ENCODE measurements at places on chromosomes 1 and 21. TPM values are rescaled to one million over a fixed set of nuclear protein-coding genes. Genes with fewer than 3 reads are reported as not detected.
A peak's percentile ranks its signal among the peaks of the same experiment; 100 is the strongest.

DNA sequence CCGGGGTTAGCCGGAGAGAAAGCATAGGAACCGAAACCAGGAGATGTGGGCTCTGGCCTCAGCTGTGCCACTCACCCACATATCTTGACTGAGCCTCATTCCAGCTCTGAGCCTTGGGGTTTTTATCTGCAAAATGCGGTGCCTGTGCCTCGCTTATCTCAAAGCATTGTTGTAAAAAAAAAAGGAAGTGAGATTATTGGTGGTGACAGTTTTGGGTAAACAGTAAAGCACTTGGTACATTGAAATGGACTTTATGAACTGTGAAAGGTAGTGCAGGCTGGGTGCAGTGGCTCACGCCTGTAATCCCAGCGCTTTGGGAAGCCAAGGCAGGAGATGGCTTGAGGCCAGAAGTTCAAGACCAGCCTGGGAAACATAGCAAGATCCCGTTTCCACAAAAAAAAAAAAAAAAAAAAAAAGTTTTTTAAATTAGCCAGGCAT lies 3.8 kb downstream of the PTAFR start:
- H3K4me3 ChIP-seq: peak overlapping the region; percentile 47
- peak; percentile 85 for DNase-seq
- peaks cover 54% of the 10 kb centered on the region for H3K27me3 ChIP-seq
- H3K36me3 ChIP-seq: no peaks in the 10 kb centered on the region

- peaks cover 6% of the 10 kb centered on the region for H3K27me3 ChIP-seq
- no peak overlapping the region for H3K4me3 ChIP-seq
- no peaks in the 10 kb centered on the region for H3K36me3 ChIP-seq
Observed at GRCh38 chr1:182139496-182139895, 78.0 kb upstream of the ZNF648 start.

- H3K36me3 ChIP-seq: peaks cover 32% of the 10 kb centered on the region
- no peaks in the 10 kb centered on the region for H3K27me3 ChIP-seq
Observed at GRCh38 chr1:35555601-35556477, 1.4 kb downstream of the KIAA0319L start.

- DNase-seq: peak; percentile 81
- peak overlapping the region; percentile 95 for H3K4me3 ChIP-seq
- H3K4me1 ChIP-seq: peaks cover 39% of the 10 kb centered on the region
- peaks cover 1% of the 10 kb centered on the region for H3K27me3 ChIP-seq
Observed at GRCh38 chr1:150009604-150010392, 728 bp downstream of the OTUD7B start.

GRCh38 chr1:164622068-164622845 lies 63.3 kb downstream of the PBX1 start:
- no peak overlapping the region for H3K27ac ChIP-seq
- no peaks in the 10 kb centered on the region for H3K36me3 ChIP-seq

GRCh38 chr1:186002406-186002805 lies 268.2 kb downstream of the HMCN1 start:
- no peak overlapping the region for H3K4me3 ChIP-seq
- no peaks in the 10 kb centered on the region for H3K36me3 ChIP-seq
- no peaks in the 10 kb centered on the region for H3K4me1 ChIP-seq
- no peak for DNase-seq

GRCh38 chr1:99685516-99686180 lies 39.7 kb downstream of the PALMD start:
- peaks cover 8% of the 10 kb centered on the region for H3K27me3 ChIP-seq
- peak; percentile 77 for DNase-seq

DNA sequence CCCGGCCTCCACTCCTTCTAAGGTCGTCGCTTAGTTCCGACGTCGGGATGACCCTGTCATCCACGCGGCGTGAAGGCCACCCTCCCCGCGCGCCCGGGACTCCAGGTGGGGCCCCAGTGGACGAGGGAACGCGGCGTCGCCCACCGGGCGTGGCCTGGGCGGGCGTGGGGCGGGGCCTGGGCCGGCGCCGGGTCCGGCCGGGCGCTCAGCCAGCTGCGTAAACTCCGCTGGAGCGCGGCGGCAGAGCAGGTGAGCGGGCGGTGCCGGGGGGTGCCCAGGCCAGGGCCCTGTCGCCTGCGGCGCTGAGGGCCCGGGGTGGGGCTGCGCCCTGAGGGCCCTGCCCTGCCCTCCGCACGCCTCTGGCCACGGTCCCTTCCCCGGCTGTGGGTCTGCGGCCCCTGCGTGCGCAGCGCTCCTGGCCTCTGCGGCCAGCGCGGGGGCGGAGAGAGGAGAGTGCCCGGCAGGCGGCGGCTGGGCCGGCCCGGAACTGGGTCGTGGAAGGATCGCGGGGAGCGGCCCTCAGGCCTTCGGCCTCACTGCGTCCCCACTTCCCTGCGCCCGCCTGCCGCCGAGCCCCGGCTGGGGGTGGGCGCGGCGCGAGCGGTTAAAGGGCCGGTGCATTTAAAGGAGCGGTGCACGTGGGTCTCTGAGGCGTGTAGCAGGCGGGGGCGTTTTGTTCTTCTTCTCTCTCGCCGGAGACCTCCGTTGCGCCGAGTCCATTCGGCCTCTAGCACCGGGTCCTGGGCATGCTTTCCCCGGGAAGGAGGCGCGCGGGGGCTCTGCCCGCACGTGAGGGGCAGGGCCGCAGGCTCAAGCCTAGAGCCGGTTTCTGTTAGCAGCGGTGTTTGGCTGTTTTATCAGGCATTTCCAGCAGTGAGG lies at the start of gene PSEN2:
Gene PSEN2, plus strand, starts transcription at position 216 of the 879 bp plus-strand sequence. CDS start 11,292 bp downstream, outside the sequence.
- H3K4me1 ChIP-seq: peaks cover 16% of the 10 kb centered on the region
- peaks cover 2% of the 10 kb centered on the region for H3K36me3 ChIP-seq
- peak; percentile 93 for DNase-seq
- H3K27ac ChIP-seq: peak within 1 kb of the TSS; percentile 78
- peaks cover 24% of the 10 kb centered on the region for H3K27me3 ChIP-seq
- peak within 1 kb of the TSS; percentile 84 for H3K4me3 ChIP-seq

DNA sequence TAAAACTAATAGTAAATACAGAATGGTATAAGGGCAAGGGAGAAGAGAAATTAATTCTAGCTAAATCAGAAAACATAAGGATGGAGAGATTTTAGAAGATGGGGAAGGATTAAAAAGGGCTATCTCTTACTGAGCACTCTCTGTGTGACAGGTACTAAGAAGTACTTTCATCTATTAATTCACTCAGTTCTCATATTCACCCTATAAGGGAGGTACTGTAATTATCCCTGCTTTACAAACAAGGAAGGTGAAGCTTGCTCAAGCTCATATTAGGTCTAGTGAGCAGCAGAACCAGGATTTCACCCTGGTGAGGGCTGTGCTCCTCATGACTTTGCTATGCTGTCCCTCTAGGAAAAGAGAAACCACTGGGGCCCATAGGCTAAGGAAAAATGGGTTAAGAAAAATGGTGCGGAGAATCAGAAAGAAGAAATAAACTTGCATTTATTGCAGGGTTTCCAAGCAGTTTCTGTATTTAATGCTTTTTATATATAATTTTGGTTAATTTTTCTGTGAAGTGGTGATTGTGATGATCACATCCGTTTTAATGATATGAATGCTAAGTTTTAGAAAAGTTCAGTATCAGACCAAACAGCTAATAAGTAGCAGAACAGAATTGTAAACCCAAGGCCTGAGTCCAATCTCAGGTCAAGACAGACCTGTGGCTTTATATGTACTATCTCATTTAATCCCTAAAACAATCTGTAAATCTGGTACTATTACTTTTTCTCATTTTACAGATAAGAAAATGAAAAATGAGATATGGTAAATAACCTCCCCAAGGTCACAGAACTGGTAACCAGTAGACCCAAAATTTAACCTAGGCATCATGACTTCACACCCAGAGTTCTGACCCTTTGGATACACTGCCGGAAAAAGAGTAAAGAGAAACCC lies 1.7 kb downstream of the PCNX2 start:
- no peak overlapping the region for H3K27ac ChIP-seq
- H3K4me1 ChIP-seq: peaks cover 35% of the 10 kb centered on the region
- no peaks in the 10 kb centered on the region for H3K27me3 ChIP-seq
- peak overlapping the region; percentile 97 for H3K4me3 ChIP-seq
- H3K36me3 ChIP-seq: peaks cover 19% of the 10 kb centered on the region

GRCh38 chr1:6785728-6786505 lies 663 bp downstream of the CAMTA1 start:
- H3K27ac ChIP-seq: peak overlapping the region; percentile 97
- peak overlapping the region; percentile 92 for H3K4me3 ChIP-seq
- H3K36me3 ChIP-seq: peaks cover 14% of the 10 kb centered on the region

DNA sequence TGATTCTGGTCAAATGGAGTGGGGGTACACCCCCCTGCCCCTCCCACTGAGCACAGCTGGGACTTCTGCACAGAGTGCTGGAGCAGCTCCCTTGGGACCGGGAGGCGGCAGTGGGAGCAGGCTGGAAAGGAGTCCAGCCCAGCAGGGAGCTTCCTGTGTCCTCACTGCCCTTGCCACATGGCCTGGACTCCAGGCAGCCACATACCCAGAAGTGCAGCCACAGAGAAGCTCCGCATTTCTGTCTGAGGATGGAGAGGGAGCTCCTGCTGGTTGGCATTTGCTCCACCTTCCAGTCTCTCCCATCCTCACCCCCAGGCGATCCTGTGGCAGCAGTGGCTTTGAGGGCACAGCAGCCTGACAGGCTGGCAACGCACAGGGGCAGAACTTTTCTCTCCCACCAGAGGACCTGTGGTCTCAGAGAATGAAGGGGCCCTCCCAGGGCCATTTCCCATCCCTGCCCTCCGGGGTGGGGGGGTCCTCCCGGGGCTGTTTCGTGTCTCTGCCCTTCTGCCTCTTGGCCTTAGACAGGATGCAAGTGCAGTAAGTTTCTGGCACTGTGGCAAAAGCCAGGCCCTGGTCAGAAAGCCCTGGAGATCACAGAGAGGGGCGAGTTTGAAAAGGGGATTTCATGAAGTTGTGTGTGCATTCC lies 103.6 kb upstream of the COL6A1 start:
- no peak overlapping the region for H3K27ac ChIP-seq
- no peak overlapping the region for H3K4me3 ChIP-seq
- DNase-seq: no peak
- H3K4me1 ChIP-seq: peaks cover 4% of the 10 kb centered on the region
- no peaks in the 10 kb centered on the region for H3K36me3 ChIP-seq
- H3K27me3 ChIP-seq: peaks cover 13% of the 10 kb centered on the region

DNA sequence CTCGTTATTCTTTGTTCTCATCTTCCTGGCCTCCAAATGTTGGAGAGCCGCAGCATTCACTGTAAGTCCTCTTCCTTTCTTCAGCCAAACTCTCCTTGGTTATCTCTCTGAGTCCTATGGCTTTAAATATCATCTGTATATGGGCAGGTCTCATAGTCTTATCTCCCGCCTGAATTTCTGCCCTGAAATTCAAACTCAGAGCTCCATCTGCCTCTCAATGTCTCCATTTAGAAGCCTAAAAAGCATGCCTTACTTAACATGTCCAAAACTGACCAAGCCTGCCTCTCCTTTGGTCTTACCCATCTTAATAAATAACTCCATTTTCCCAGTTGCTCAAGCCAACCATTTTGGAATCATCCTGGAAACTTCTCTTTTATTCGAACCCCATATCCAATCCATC lies 80.7 kb downstream of the DHRS3 start:
- H3K36me3 ChIP-seq: peaks cover 36% of the 10 kb centered on the region
- H3K27ac ChIP-seq: no peak overlapping the region
- DNase-seq: no peak
- no peak overlapping the region for H3K4me3 ChIP-seq

VCAM1 gene
- total RNA-seq: not detected

TRNAU1AP gene
- total RNA-seq: 50.7 TPM

MAB21L3 gene
- total RNA-seq: not detected

DIPK1A gene
- 18.8 TPM for total RNA-seq

GNPAT gene
- total RNA-seq: 45.6 TPM
